ENCODE measurements at places on chromosomes 11 and 22.
A peak's percentile ranks its signal among the peaks of the same experiment; 100 is the strongest.

DNA sequence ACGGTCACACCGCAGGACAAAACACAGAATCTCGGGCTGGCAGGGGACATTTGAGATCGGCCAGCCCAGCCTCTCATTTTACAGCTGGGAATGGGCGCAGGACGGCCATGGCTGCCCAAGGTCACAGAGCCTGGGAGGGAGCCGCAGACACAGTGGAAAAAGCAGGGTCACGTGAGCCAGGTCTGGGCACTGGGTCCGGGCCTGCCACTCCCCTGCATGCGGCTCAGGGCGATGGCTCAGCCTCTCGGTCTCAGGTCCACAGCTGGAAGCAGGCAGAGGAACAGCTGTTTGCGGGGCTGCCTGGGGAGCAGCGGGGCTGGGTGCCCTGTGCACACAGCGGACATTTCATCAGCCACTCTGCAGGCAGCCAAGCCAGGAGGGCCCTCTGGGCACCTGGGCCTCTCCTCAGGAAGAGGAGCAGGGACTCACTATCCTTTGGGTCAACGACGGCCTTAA is 10.4 kb upstream of the PPARA start:
- no peak for DNase-seq

DNA sequence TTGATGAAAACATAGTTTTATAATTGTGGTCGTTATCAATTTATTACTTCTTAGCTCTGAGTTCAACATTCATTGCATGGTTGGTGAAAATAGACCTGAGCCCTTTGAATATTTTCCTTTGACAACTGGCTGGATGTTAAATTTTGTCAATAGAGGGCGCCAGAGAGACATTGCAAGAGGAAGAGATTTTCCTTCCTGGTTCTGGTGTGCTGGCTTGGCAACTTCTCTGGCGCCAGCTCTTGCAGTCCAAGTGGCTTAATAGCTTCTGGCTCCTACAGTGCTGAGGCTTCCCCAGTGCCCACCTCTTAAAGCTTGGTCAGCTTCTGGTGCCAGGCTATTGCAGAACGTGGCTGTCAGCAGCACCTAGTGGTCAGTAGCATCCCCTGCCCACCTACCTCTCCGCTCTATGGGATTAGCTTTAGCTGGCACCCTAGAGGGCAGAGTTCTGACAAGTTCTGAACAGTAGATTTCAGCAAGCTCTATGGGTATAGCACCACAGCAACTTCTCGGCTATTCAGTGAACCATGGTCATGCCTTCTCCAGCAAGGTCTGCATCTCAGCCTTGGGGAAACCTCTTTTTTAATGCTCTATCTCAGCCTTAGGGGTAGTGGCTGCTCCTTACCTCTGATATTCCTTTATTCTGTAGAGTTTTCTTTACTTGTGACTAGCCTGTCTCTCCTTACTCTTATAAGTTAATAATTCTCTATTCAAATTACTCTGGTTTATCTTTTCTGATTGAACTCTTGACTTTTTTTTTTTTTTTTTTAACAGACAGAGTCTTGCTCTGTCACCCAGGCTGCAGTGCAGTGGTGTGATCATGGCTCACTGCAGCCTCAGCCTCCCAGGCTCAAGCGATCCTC is 59.4 kb downstream of the ACER3 start:
- DNase-seq: peak; percentile 45

GRCh38 chr11:98153752-98154151 is 867.0 kb upstream of the CNTN5 start:
- no peak for DNase-seq

GRCh38 chr11:27404427-27404826 is 41.4 kb upstream of the CCDC34 start:
- DNase-seq: no peak

GRCh38 chr11:117861151-117862018 is 15.1 kb downstream of the FXYD6 start:
- DNase-seq: no peak

GRCh38 chr22:47591709-47592108 is 829.3 kb downstream of the TBC1D22A start:
- DNase-seq: no peak

- no peak for DNase-seq
These were observed 17.5 kb downstream of the GLB1L2 start for GRCh38 chr11:134349109-134349801.

GRCh38 chr11:26319906-26320305 is 12.0 kb upstream of the ANO3 start:
- DNase-seq: no peak

DNA sequence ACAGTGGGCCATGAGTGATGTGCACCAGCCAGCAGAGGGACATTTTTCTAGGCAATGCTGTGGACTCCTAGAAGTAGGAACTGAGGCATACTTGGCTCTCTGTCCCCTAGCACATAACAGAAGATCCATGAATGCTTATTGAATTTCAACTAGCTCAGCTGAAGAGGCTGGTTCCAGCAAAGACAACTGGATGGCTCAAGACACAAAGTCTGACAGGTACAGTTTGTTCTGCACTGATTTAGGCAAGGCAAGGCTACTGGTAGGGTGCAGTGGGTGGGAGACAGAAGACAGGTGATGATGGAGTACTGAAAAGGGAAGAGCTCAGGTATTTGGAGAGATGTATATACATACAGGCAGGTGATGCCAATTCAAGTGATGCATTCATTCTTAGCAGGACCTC is 72.4 kb upstream of the USP47 start:
- DNase-seq: no peak

- DNase-seq: no peak
These were observed 104.1 kb downstream of the ETS1 start for GRCh38 chr11:128483211-128483788.

DNA sequence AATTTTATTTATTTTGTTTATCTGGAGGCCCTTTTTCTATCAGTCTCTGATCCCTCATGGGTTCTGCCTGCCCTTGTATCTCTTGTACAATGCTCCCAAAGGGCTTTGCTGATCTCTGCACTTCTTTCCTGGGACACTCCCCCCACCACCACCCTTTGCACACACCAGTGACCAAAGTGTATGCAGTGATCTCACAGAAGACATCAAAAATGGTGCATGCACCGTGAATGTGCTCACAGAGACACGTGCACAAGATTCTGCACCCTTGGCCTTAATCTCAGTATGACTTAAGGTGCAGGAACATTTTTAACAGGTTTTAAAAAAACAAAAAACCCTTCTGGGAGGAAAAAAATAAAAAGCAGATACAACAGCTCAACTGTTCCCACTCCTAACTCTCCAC is 12.2 kb upstream of the ADSL start:
- no peak for DNase-seq
